ENCODE measurements at places on chromosomes 4 and X.

DNA sequence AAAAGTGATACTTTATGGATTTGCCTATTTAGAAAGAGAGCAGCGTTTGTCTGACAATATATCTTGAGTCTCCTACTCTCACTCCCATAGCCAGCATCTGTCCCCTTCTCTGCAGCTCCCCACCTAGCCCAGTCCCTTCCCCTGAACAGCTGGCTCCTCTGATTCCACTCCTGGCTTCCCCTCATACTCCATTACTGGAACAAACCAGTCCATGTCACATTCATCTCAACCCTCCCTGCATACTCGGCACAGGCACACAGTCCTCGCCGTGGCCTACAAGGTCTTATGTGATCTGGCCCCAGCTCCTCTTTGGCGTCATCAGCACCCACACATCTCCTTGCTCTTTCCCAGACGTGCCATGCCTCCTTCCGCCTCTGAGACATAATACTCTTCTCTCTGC, 36.7 kb downstream of the SLC2A9 start:
- H3K27me3 ChIP-seq, result peaks cover 16% of the 10 kb centered on the region
- H3K4me1 ChIP-seq, result no peaks in the 10 kb centered on the region
- H3K36me3 ChIP-seq, result no peaks in the 10 kb centered on the region
- no peak for DNase-seq
- no peak overlapping the region for H3K4me3 ChIP-seq

- peak overlapping the region; percentile 100 for H3K27ac ChIP-seq
- H3K4me1 ChIP-seq, result peaks cover 29% of the 10 kb centered on the region
- H3K27me3 ChIP-seq, result no peaks in the 10 kb centered on the region
- H3K4me3 ChIP-seq, result no peak overlapping the region
These were observed 3.6 kb downstream of the LINC00632 start for GRCh38 chrX:140713174-140713539.

DNA sequence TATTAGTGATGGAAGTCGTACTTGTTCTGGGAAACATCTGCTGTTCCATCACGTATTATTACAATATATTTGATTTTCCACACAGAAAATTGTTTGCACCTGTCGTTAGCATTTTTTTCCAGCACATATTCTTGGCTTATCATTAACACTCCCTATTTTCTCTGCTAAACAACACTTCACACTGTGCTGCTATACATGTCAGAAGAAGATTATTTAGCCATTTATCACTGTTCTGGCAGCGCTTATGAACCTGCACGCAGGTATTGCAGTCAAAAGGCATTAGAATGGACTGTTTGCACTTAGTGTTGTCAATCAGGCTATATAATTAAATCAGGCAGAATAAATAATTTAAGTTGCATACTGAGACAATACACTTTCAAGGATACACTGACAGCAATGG, 218.6 kb downstream of the CHM start:
- H3K27me3 ChIP-seq, result no peaks in the 10 kb centered on the region
- H3K36me3 ChIP-seq, result no peaks in the 10 kb centered on the region
- H3K4me1 ChIP-seq, result no peaks in the 10 kb centered on the region
- no peak overlapping the region for H3K4me3 ChIP-seq

DNA sequence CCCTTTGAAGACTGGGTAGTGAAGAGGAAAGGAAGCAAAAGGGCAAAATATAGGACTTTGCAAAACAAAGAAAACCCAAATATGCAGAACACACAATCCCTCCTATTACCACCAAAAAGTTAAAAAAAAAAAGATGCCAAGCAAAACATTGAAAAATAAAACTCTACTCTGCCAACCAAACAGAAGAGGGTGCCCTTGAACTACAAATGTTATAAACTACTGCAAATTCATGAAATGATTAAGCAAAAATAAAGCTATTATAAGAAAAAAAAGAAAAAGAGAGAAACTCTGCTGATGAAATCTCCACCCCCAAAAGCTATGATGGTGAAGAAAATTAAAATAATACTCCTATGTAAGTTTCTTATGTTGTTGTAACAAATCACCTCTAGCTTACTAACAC, 168.5 kb upstream of the STK26 start:
- H3K36me3 ChIP-seq, result no peaks in the 10 kb centered on the region
- H3K4me3 ChIP-seq, result no peak overlapping the region

- H3K27ac ChIP-seq, result peak overlapping the region; percentile 64
- H3K27me3 ChIP-seq, result peaks cover 3% of the 10 kb centered on the region
- H3K4me3 ChIP-seq, result peak overlapping the region; percentile 96
- DNase-seq, result no peak
- H3K4me1 ChIP-seq, result peaks cover 59% of the 10 kb centered on the region
These were observed 1.9 kb downstream of the EFNB1 start for GRCh38 chrX:68830419-68831404.

DNA sequence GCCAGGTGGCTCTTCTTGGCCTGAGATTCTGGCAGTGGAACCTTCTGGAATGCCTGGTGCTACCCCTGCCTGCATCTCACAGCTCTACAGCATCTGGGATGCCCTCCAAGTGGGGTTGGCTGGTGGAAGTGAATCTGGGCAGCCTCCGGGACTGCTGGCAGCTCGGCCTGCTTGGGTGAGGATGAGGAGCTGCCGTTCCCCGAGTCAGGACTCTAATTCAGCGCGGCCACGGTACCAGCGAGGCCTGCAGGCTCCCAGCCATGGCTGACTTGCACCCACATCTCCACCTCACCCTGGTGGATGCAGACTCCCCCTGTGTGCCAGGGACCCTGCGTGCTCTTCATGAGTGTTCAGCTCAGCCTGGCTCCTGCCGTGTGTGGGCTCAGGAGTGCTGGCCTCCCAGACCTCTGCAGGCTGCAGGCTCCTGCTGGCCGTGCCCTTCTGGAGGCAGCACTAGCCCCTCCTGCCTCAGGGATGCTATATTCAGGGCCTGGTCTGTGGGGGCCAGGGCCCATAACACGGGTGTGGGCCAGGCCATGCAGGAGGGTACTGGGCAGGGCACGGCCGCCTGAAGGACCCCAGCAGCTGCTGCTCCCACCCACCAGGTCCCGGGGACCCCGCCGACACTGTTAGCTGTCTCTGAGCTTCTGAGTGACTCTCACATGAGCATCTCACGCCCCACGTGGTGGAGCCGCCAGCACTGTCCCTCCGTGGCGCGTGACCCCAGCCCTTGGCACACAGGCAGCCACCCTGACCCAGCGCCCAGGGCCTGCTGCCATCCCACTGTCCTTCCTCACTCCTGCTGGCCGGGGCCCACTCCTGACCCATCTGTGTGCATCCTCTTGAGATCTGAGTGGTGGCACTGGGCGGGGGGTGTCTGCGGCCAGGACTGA, 10.6 kb downstream of the UVSSA start:
- H3K4me1 ChIP-seq, result peaks cover 5% of the 10 kb centered on the region
- no peak overlapping the region for H3K27ac ChIP-seq
- H3K27me3 ChIP-seq, result no peaks in the 10 kb centered on the region
- H3K36me3 ChIP-seq, result peaks cover 4% of the 10 kb centered on the region
- H3K4me3 ChIP-seq, result no peak overlapping the region

DNA sequence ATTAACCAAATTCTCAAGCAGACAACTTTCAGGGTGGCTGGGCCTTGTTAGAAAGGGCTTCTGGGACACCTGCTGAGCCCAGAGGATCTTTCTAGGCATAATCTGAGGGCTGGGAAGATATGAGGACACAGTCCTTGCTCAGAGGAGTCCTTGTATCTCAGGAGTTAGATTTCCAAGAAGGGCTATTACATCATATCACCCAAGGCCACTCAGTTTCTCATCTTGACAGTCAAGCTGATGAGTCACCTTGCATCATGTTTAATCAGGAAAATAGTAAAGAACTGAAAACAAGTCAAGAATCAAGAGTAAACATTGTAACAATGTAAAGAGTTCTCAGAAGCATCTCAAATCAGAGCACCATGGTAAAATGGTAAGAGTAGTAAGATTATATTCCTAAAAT, 4.0 kb downstream of the PCYT1B start:
- no peak overlapping the region for H3K27ac ChIP-seq
- H3K36me3 ChIP-seq, result peaks cover 15% of the 10 kb centered on the region
- no peak for DNase-seq

DNA sequence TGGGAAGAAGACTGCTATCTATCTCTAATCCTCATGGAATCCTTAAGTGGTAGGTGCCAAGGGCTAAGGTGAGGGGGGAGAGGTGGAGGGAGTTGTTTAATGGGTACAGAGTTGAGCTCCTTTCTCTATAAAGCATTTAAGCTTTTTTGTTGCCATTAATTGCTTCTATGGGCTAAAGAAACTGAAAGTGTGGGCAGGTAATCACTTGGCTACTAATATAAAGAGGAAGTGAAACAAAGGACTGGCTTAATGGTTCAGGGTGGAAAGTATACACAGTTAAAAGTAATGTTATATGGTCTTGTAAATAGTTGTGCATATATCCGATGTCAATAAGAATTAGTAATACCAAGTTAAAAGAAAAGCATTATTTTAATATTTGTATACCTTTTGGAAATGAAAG, 83.9 kb downstream of the POLA1 start:
- H3K4me1 ChIP-seq, result no peaks in the 10 kb centered on the region
- DNase-seq, result no peak

- H3K27ac ChIP-seq, result no peak overlapping the region
- no peaks in the 10 kb centered on the region for H3K4me1 ChIP-seq
- no peak for DNase-seq
- peaks cover 4% of the 10 kb centered on the region for H3K27me3 ChIP-seq
These were observed 30.3 kb upstream of the UTP14A start for GRCh38 chrX:129875669-129876068.

GRCh38 chr4:78199984-78200383, 142.9 kb downstream of the FRAS1 start:
- no peak for DNase-seq
- peaks cover 13% of the 10 kb centered on the region for H3K36me3 ChIP-seq
- H3K4me3 ChIP-seq, result no peak overlapping the region
- H3K27ac ChIP-seq, result no peak overlapping the region
- H3K4me1 ChIP-seq, result peaks cover 17% of the 10 kb centered on the region
- no peaks in the 10 kb centered on the region for H3K27me3 ChIP-seq

DNA sequence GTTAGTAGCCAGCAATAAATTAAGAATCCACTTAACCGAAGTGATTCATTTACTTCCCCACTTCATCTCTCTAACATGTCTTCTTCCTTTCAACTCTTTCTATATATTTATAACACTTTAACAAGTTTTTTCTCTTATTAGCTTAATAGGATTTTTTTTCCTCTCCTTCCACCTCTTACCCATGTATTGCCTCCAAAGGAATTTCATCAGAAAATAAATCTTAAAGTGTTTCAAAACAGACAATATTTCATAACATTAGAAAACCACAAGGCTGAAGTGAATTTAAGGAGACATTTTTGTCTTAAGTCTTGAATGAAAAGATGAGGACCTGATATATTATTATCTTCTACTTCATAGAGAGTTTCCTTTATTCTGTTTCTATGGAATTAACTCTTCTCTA, 101.5 kb downstream of the PDGFC start:
- H3K4me1 ChIP-seq, result peaks cover 1% of the 10 kb centered on the region
- peak overlapping the region; percentile 24 for H3K27ac ChIP-seq

GRCh38 chr4:3710451-3711182, 55.6 kb upstream of the ADRA2C start:
- no peak overlapping the region for H3K27ac ChIP-seq
- H3K4me3 ChIP-seq, result no peak overlapping the region
- DNase-seq, result peak; percentile 71
- peaks cover 48% of the 10 kb centered on the region for H3K4me1 ChIP-seq

DNA sequence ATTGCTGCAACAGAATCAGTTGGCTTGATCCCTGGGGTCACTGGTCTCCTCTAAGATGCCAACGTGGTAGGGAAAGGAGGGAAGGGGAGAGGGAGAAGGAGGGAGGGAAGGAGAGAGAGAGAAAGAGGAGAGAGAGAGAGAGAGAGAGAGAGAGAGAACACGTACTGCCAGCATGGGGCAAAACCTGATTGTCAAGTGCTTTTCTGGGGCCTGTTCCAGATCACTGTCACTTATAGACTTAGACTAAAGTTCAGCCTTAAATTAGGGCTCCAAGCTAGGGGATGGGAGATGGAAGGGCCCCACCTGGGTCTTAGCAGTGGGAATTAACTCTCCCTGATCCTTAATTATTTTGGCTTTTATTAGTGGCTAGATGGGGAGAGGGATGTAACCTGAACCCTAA, 12.9 kb downstream of the SHROOM4 start:
- peaks cover 2% of the 10 kb centered on the region for H3K27me3 ChIP-seq
- H3K4me3 ChIP-seq, result no peak overlapping the region
- H3K27ac ChIP-seq, result no peak overlapping the region

DNA sequence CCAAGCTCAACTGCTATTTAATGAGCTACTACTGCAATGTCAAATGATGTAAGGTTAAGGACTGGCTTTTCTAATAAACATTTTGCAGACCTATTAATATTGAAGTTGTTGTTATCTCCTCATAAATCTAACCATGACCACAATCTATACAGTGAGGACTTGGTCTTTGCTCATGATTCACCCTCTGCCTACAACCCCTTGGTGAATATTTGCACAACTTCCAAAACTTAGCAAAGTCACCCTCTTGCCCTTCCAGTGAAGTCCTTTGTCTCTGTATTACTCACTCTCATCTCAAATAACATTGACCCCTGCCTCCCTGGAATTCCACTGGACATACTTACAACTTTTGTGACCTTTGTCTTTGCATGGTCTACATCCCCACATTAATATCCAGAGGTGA, 204.5 kb downstream of the KCNIP4 start:
- no peak overlapping the region for H3K4me3 ChIP-seq
- H3K4me1 ChIP-seq, result no peaks in the 10 kb centered on the region
- DNase-seq, result no peak
- H3K27ac ChIP-seq, result no peak overlapping the region
- H3K27me3 ChIP-seq, result peaks cover 6% of the 10 kb centered on the region

DNA sequence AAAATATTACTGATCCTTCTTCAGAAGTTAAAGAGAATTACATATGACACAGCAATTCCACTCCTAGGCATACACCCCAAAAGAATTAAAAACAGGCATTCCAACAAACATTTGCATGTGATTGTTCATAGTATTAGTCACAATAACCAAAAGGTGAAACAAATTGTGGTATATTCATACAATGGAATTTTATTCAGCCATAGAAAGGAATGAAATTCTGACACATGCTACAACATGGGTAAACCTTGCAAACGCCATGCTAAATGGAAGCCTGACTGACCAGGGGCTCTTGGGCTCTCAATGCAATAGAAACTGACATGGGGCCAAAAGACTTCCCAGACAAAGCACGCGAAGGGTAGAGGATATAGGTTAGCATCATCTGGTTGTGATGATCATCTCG, 62.1 kb upstream of the S100G start:
- H3K27ac ChIP-seq, result no peak overlapping the region
- H3K36me3 ChIP-seq, result peaks cover 100% of the 10 kb centered on the region
- no peak for DNase-seq
- H3K4me3 ChIP-seq, result no peak overlapping the region

GRCh38 chr4:128812442-128813235, 3.1 kb downstream of the JADE1 start:
- H3K36me3 ChIP-seq, result peaks cover 10% of the 10 kb centered on the region
- peak overlapping the region; percentile 84 for H3K4me3 ChIP-seq
- peaks cover 28% of the 10 kb centered on the region for H3K4me1 ChIP-seq
- peak overlapping the region; percentile 97 for H3K27ac ChIP-seq
- DNase-seq, result no peak
